ENCODE measurements at places on chromosomes 12 and 14.

DNA sequence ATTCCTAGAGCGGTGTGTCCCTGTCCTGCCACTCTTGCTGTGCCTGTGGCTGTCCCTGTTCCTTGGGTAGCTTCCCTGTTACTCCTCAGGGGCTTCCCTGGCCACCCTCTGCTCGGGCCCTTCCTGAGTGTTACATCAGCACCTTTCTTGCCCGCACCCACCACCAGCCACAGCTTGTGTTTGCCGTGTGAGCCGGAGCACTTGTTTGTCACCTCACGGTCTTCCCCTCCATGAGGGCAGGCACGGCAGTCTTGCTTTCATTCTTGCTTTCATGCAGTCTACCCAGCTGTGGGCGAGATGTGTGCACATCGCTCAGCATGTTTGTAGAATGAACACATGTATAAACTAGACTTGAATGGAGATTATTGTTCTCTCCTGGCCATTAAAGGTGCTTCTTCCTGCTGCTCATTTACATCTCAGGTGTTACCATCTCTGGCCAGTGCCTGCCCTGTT is 42.0 kb downstream of the TRAF3 start:
- DNase-seq: no peak

DNA sequence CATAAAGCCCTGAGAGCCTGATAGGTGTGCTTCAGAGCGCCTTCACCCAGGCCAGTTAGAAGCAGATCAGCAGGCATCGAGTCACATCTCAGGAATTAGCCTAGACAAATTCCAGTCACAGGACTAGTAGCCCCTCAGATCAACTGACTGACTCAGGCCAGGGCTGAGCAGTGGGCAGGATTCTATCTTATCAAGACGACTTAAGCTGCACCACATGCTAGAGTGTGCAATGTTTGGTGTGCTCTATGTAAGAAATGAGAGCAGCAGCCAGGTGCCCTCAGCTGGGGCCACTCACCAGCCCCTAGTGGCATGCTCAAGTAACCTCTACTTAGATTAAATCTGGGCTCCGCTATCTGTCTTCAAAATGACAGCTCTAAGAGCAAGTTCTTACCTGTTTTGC is 19.7 kb upstream of the NGB start:
- DNase-seq: no peak

GRCh38 chr12:101743724-101744472 is 4.6 kb upstream of the SYCP3 start:
- no peak for DNase-seq

DNA sequence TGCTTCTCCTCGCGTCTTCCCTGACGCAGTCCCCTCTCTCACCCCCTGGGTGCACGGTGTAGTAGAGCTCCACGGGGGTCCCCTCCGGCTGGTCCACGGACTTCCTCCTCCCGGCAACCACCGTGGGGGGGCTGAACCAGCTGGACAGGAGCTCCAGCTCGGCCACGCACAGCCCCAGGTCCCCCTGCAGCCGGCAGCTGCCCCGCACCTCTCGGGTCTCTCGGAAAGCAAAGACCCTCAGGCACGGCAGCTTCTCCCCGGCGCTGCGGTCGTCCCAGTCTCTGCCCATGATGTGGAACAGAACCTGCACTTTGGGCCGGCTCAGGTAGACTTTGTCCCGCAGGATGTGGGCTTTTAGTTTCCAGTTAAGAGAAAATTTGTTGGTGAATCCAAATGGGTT is 203.8 kb downstream of the TMEM132D start:
- DNase-seq: no peak

DNA sequence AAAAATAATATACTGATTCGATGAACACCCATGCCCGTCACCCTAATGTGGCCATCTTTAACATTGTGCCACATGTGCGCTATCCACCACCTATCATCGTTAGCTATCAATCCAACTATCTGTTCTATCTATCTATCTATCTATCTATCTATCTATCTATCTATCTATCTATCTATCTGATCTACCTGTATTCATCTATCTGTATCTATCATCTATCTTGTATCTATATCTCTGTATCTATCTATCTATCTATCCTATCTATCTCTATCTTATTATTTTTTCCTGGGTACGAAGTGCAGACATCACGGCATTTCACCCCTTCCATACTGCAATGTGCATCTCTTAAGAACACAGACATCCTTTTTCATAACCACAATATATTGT is 106.7 kb downstream of the PTPN11 start:
- DNase-seq: no peak

DNA sequence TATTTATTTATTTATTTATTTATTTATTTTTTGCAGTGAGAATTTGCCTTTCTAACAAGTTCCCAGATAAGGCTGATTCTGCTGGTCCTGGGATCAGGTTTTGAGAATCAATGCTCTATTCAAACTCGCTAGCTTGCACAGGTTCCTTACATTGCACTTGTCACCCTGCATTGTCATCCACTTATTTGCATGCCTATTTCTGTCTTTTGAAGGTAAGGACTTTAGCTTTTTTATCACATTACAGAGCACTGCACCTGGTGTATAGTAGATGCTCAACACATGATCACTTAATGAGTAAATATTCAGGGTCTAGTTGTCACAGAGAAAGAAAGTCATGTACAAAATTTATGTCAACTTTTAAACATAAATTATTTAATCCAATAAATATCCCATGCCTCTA is 219.7 kb upstream of the BTG1 start:
- DNase-seq: no peak

DNA sequence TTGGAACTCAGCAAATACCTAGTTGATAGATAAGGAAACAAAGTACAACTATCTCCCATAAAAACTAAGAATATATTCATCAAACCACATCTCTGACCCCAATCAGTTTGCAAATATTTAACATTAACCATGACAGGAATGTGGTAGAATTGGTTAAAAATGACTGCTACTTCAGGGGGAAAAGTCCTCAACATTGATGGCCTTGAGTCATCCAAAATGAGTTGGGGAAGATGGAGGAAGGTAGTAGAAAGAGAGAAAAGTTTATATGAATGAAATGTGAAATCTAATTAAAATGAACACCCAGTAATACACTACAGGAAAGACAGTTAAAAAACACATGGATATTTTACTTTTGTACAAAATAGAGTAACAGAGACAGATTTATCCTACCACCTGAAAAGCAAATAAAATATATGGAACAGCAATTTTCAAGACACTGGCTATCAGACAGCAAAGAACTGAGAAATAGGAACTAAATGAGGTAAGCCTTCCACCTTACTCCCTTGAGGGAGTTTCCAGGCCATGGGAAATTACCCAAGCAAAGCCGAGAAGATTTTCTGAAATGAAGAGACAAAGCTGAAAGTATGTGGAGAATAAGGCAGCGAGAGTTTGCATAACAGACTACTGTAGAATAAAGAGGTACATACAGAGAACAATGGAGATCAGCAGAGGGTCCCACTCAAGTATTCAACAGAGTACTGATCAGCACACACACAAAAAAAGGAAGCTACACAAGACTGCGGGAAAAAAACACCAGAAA is 49.6 kb downstream of the TC2N start:
- no peak for DNase-seq

DNA sequence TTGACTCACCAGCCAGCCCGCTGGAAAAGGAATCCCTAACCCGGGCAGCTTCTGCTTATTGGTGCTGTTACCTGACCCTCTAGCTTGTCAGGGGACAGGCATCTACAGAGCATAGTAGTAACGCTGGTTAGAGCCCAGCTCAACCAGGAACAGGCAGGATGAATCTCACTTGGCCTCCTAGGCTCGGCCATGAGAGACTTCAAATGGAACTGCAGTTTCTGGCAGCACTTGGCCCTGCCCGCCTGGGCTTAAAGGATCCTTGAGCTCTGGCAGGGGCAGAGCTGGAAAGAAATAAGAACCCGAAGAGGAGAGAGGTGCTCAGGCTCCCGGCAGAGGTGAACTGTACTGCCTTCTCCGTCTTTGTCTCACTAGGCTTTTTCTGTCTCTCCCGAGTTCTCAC is 2.3 kb upstream of the LHX5 start:
- no peak for DNase-seq

DNA sequence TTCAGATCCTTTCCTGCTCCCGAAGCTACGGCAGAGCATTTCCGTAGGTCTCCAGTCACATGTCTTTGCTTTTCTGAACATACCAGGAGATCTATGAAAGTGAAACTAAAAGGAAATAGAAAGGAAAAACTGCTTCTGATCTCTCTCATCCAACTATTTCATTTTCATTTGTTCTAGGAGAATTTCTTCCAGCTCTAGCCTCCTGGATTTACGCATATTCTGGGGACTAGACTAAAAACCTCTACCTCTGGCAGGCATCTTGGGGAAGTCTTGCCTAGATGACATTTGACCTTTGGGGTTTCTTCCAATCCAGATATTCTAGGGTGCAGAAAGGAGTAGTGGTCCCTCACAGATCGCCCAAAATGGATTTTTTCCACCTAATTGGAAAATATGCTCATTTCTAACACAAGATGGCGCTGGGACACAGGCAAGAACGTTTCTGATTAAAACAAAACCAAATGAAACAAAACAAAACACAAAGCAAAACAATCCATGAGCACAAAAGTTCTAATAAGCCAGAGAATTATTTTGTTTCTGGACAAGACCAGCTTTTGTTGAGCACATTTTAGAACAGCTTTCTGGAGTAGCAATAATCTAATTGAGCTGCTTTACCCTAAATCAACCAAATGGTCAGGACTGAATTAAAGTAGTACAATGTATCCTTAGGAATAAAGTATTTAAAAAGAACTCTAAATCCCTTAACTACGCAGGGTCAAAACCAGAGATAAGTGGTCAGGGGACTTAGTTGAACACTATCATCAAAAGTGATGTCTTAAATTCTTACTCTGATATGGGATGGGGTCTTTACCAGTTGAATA is 12.3 kb upstream of the PARP11 start:
- no peak for DNase-seq

- no peak for DNase-seq
Observed at GRCh38 chr12:132343294-132344004, 14.1 kb upstream of the GALNT9 start.

- DNase-seq: no peak
Observed at GRCh38 chr12:18828483-18828882, 90.6 kb downstream of the CAPZA3 start.

- no peak for DNase-seq
Observed at GRCh38 chr12:89547101-89547500, 21.3 kb upstream of the POC1B start.
